ENCODE measurements at places on chromosomes 6 and 20.

DNA sequence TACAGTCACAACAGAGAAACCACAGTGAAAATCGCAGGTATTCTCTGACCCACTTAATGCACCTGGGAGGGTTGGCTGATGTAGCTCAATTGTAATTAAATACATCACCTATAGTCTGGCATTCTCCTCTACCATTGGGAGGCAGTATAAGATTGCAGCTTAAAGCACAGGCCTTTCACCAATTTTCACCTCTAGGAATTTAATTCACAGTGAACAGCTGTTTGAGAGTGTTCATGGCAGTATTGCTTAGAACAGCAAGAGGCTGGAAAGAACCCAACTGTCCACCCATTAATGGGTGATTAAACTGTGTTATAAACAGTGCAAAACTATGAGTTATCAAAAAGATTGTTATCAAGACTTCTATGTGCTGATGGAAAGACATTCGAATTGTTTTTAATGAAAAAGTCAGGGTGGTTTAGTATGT is 2.0 kb downstream of the EDEM2 start:
- DNase-seq = no peak

DNA sequence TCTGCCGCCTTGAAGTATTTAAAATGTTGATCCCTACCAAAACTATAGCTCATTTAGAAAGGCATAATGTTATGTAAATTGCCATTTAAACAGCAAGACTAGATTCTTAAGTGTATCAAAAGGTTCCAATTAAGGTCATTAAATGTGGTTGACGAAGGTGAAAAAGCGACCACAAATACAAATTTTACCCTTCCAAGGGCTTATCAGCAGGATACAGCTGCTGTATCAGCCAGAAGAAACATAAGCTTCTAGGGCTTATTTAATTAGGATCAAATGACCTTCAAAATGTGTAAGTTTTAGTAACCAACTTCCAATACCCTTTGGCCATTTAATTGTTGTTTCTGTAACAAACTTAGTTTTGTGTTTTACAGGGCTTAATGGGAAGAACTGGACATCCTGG is 139.9 kb downstream of the COL9A1 start:
- DNase-seq = no peak

- DNase-seq = no peak
Measured at GRCh38 chr6:118697554-118697953, 46.2 kb upstream of the CEP85L start.

DNA sequence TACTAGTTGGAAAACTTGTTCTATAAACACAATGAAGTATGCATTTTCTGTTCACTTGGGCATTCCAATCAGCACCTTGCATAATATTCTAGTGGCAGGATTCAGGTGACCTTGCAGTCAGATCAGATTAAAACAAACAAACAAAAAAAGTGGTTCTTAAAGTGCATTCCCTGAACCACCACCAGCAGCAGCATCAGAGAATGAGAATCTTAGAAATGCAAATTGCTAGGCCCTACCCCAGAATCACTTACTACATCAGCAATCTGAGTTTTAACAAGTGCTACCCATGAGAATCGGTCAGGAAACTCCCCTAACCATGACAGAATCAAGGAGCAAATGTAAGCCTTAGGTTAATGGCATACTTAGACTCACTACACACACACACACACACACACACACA is 41.7 kb downstream of the SNAP25 start:
- no peak for DNase-seq
